ENCODE measurements at places on chromosomes 7 and 10.

DNA sequence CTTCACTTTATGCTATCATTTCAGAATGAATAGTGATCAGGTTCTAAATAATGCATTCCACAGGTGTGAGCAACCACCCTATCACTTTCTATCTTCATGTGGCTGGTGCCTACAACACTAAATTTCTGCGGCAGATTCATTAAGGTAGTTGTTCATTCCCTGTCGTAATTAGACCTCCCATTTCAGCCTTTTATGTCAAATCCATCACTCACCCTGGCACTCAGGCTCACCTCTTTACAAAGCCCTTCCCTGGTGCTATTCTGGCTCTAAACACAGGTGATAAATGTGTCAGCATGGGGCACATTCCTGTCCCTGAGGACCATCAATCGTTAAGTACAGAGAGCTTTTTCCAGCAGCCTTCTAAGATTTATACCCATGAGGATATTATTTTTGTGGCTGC lies 300.0 kb upstream of the C7orf33 start:
- DNase-seq, result no peak

DNA sequence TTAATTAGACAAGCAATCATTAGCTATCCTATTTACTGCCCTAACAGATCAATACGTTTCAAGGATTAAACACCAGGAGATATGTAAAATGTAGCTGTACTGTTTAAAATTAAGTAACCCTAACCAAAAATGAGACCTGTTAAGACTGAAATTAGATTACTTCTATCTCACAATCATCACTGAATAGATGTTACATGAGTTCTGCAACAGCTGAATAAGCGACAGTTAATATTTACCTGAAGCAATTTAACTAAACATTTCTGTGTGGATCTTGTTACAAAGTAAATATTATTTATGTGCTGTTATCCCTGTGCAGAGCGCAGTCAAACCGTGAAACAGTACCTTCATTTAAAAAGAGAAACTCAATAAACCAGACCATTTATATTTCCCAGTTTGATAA lies 122.5 kb downstream of the RELN start:
- no peak for DNase-seq

DNA sequence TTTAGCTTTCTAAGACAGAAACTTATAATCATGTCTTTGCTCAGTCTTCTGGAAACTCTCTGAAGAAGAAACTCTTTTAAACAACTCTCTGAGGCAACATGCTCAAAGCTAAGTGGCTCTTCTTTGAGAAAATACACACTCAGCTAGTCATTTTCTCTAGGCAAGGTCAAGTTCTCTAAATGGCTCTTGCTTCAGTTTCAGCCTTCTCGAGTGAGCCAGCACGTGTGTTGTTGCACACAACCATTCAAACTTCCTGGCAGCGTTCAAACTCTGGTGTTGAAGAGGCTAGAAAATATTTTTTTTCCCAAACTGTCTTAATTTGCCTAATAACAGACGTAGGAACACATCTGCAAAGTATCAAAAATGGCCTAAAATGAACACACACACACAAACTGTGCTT lies 129.1 kb downstream of the THSD7A start:
- no peak for DNase-seq

DNA sequence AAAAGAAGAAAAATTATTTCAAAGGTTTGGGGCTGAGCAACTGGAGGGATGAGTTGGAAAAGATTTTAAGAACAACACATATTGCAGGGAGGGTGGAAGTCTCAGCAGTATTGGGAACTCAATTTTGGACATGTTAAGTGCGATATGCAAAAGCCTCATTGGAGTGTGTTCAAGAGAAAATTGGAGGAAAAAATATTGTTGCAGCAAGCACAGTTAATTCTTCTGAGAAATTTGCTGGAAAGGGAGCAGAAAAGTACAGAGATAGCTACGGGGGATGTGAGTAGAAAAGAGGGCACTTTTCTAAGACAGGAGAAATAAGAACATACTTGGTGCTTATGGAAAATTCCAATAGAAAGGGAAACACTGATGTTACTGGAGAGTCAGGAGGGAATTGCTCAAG lies 59.8 kb upstream of the MAGI2 start:
- DNase-seq, result no peak

DNA sequence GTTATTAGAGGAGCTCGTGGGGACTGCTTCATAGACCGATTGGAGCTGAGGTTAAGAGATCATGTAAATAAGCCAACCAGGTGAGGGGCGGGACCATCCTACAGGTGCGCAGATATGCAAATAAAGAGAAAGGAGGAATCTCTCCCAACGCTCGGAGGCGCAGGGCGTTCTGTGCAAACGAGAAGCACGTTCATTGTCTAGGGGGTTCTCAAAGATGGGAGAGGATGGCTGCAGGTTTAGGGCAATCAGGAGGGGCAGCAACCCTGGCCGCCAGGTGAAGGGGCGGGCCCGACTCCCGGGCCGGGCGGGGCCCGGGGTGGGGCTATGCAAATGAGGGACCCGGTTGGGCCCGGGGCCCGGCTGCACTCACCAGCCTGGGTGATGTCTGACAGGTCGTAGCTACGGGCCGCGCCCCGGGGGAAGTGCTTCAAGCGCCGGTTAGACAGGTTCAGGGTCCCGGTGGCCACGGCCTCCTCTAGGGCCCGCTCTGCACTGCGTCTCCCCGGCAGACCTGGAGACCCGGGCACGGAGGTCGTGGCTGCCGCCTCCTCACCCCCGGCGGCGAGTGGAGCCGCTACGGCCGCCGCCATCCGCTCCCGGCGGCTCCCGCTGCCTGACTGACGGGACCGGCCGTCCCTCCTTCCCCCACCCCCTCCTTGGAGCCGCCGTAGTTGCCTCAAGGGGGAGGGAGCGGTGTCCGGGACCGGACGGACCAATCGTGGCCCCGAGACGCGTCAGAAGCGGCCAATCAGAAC lies at the start of gene LRCH4:
Gene LRCH4 (minus strand): TSS at position 619 of the 755 bp plus-strand sequence. CDS start 29 bp downstream, at position 590.
- DNase-seq, result peak; percentile 39

- DNase-seq, result no peak
These were observed 87.7 kb upstream of the CYP2C9 start for GRCh38 chr10:94850766-94851165.

- no peak for DNase-seq
These were observed 3.1 kb upstream of the TMEM26 start for GRCh38 chr10:61456095-61456789.

- DNase-seq, result no peak
These were observed 146.5 kb downstream of the MAPK8 start for GRCh38 chr10:48452879-48453412.

- no peak for DNase-seq
These were observed 123.0 kb downstream of the ANLN start for GRCh38 chr7:36512616-36513015.

DNA sequence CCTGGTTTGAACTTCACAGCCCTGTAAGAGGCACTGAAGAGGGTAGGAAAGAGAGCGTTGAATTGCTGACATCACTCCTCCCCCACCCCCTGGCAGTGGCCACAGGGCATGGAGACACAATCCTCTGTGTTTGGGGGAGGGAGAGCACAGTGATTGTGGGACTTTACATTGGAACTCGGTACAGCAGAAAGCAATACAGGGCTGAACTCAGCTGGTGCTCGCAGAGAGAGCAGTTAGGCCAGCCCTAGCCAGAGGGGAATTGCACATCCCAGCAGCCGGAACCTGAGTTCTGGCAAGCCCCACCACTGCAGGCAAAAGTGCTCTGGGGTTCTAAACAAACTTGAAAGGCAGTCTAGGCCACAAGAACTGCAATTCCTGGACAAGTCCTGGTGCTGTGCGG lies 24.0 kb upstream of the CUL1 start:
- DNase-seq, result no peak

DNA sequence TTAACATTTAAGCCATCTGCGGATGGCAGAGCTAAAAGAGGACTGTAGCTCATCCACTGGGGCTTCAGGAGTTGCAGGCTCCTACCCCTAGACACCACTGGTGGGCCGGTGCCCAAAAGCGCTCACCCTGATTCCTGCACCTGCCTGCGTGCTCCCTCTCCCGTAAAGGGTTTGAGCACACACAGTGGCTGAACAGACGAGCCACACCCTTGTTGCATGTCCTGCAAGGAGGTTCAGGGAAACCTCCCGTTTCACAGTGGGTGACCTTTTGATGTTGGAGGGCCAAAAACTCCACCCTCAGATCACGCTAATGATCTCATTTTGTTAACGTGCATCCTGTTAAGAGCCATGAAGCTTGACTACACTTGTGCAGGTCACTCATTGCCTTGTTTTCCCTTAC lies 37.9 kb downstream of the SYPL1 start:
- DNase-seq, result no peak

DNA sequence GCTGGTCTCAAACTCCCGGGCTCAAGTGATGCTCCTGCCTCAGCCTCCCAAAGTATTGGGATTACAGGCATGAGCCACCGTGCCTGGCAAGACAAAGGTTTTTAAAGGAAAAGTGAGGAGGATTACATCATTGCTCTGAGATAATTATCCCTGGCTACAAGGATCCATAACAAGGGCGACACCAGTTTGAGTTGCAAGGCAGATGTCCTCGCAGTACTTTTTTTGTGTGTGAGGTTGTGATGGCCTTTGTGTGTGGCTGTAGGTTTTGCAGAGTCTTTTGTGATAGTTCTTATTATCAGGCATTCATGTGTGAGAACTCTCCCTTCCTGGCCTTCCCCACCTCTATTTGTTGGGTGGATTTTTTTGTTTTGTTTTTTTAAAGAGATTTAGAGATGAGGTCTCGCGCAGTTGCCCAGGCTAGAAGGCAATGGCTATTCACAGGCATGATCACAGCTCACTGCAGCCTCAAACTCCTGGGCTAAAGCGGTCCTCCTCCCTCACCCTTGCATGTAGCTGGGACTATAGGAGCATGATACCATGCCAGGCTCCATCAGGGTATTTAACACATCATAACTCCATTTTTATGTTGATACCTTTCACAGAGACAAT lies 10.0 kb downstream of the BTBD16 start:
- DNase-seq, result no peak

DNA sequence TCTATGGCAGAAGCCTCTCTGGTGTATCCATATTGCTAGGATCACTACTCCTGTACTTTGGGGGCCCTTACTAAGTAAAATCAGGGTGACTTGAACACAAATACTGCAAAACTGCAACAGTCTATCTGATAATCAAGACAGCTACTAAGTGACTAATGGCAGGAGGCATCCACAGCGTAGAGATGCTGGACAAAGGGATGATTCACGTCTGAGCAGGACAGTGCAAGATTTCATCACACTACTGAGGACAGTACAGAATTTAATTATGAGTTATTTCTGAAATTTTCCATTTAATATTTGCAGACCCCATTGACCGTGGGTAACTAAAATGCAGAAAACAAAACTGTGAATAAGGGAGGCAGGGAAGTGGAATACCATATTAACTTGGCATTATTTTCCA lies 10.4 kb downstream of the CUL2 start:
- no peak for DNase-seq

- no peak for DNase-seq
These were observed 103.3 kb upstream of the IGFBP3 start for GRCh38 chr7:46024263-46024916.

GRCh38 chr7:77887567-77887966 lies 89.0 kb downstream of the PHTF2 start:
- DNase-seq, result no peak

DNA sequence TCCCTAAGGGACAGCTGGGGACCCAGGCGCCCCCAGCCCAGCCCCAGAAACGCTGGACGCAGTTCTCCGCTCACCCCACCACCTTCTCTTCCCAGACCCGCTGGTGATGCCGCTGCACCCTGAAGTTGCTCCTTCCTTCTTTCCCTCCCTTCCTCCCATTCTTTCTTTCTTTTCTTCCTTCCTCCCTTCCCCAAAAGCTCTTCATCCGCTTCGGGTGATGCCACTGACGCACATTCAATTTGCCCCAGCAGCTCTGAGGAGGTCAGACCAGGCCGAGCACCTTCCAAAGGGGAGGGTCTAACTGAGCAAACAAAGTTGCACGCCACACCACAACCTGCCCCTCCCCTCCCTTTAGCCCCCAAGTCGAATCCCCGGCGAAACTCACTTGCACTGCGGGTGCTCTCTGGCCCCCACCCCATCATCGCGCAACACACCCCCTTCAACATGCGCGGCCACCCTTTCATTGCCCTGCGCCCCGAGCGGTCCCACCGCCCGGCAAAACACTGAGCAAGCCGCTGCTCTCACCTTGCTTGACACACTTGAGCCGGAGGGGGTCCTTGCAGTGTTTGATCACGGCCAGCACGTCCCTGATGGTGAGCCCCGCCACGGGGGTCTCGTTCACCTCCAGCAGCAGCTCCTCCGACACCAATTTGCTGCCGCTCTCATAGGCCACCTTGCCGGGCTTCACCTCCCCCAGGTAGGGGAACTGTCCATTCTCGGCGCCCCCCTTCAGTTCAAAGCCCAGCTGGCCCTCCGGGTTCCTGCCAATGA lies 787 bp downstream of the MAGI2 start:
- no peak for DNase-seq

DNA sequence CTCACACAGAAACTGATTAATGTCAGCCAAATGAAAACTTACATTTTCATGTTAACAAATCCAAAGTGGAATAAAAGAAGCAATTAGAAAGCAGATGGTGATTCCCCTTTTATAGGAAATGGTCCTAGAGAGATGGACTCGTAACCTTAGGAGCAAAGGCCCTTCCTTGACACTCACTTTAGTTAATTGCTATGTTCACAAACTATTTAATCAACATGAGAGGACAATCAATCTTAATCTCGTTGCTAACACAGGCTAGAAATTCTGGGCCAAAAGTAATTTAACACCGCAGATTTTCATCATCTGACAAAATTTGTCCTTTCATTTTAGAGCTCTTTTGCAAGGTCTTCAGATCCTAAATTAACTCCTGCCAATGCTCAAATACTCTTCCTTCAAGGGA lies 64.0 kb upstream of the DNAJB12 start:
- no peak for DNase-seq

- no peak for DNase-seq
These were observed 61.2 kb downstream of the SH3PXD2A start for GRCh38 chr10:103793920-103794883.

GRCh38 chr10:69963835-69964710 lies 88.6 kb upstream of the MACROH2A2 start:
- no peak for DNase-seq

- no peak for DNase-seq
These were observed 91.8 kb downstream of the LARP4B start for GRCh38 chr10:839550-840205.

DNA sequence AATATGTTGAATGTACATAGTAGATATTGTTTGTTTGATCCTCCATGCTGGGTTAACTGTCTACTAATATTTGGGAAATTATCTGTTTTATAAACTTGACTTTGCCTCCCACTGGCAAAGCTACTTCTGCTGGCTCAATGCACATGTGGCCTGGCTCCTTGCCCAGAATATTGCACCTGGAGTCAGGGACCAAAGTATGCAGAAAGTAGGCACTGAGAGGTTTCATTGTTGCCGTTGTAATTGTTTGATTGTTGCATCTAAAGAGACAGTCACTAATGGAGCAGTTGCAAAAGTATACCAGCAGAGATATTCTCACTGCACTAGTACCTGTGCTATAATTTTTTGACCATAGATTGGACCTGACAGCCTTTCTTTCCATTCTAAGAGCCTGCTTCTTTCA lies 137.8 kb upstream of the CNTNAP2 start:
- DNase-seq, result no peak
